ENCODE measurements at places on chromosomes 3 and 15. TPM values are rescaled to one million over a fixed set of nuclear protein-coding genes. Genes with fewer than 3 reads are reported as not detected.

GRCh38 chr3:191627064-191627463 lies 166.1 kb downstream of the PYDC2 start:
- DNase-seq, result no peak

- DNase-seq, result no peak
Observed at GRCh38 chr15:71549697-71550096, 260.7 kb upstream of the NR2E3 start.

The FBXO40 gene
- polyA plus RNA-seq, result not detected

DNA sequence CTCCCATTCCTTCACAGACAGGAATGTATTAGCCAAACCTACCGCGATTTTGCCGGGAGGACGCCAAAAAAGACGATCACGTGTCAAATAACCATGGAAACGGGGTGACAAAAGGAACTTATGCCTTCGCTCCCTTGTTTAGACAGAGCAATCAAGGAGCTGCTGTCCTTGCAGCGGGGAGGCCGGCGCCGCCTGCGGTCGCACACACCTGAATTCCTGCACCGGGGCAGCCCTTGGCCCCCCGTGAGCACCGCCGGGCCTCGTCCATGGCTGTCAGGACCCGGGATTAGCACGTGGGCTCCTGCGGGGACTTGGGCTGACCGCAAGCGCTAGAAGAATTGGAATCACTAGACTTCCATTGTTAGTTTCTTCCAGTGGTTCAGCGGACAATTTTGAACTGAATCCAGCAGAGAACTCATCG lies 193.1 kb downstream of the SHQ1 start:
- DNase-seq, result no peak

DNA sequence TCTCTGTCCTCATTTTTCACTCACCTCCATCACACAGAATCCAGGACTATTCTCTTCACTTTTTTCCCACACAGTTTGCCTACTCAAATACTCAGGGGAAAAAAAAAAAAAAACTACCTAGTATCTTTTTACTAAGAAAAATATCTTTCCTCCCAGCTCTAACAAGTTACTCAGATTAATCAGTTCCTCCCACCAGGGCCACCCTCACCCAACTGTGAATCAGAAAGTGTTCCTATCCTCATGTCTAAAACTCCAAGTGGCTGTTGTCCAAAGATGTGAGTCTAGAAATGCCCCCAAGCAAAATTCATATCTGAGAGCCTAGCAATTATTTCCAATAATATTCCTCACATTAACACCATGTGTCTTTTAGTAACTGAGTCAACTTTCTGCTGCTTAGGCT lies 268.0 kb downstream of the ERC2 start:
- no peak for DNase-seq

- DNase-seq, result no peak
Observed at GRCh38 chr3:159340877-159341500, 539.1 kb downstream of the MFSD1 start.

DNA sequence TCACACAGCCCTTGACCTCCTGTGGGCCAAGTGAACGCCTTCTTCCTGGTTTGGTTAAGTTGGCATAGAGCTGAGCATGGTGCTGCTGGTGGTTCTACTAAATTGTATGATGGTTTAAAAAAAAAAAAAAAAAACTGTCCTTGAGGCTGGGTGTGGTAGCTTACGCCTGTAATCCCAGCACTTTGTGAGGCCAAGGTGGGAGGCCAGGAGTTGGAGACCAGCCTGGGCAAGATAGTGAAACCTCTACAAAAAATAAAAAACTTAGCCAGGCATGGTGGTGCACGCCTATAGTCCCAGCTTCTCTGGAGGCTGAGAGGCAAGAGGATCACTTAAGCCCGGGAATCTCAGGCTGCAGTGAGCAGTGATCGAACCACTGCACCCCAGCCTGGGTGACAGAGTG lies 58.9 kb upstream of the FLNB start:
- DNase-seq, result no peak

DNA sequence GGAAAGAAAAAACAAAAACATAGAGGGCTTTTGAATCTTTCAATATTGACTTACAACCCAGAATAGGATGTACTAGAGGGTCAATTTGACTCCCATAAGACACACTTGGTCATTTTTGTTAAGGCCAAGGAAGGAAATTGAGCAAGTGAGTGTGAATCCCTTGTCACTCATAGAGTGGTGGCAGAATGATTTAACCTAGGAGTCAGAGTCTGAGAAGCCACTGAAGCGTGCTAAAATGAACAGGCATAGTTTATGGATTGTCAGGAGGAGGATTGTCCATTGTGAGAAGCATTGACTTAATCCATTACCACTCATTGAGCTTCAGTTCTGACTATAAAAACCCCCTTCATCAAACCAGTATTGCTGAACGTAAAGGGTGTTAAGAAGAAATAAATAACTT lies 8.2 kb upstream of the GCSAM start:
- DNase-seq, result no peak

The CHDH gene
- 7.3 TPM for polyA plus RNA-seq

GRCh38 chr3:158165141-158165655 lies 55.3 kb downstream of the RSRC1 start:
- DNase-seq, result no peak

The SLC24A5 gene
- polyA plus RNA-seq, result 0.93 TPM

The KY gene
- 1.5 TPM for polyA plus RNA-seq

DNA sequence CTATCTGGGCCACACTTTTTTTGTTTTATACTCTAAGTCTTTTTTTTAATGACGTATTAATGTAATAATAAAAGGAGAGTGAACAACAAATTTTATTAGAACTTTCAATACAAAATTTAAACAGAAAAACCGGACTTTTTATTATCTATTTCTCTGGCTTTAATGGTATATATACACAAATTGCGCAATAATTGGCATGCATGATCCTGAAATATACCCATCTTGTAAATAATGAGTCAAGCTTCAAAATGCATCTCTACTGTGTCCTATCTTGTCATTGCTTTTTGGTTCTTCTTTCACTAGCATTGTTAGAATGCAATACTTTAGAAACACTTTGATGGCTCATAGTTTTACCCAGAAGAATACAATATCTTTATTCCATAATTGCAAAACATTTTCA lies 963.6 kb downstream of the CADM2 start:
- DNase-seq, result no peak

DNA sequence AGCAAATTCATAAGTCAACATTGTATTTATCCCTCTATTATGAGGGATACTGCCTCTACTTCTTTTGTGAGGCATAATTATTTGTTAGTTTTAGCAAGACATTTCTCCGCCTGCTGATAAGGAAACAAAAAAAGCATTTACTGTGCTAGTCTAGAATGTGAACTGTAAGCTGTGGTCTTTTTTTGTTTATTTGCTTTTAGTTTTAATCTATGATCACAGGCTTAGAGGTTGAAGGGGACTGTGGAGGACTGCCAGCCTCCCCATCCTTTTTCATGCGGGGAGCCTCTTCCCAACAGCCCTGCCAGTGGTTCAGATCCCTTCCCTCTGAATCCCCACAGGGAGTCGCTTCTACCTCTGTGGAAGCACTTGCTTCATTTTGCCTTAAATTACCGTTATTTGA lies 331.0 kb upstream of the ROPN1 start:
- no peak for DNase-seq

DNA sequence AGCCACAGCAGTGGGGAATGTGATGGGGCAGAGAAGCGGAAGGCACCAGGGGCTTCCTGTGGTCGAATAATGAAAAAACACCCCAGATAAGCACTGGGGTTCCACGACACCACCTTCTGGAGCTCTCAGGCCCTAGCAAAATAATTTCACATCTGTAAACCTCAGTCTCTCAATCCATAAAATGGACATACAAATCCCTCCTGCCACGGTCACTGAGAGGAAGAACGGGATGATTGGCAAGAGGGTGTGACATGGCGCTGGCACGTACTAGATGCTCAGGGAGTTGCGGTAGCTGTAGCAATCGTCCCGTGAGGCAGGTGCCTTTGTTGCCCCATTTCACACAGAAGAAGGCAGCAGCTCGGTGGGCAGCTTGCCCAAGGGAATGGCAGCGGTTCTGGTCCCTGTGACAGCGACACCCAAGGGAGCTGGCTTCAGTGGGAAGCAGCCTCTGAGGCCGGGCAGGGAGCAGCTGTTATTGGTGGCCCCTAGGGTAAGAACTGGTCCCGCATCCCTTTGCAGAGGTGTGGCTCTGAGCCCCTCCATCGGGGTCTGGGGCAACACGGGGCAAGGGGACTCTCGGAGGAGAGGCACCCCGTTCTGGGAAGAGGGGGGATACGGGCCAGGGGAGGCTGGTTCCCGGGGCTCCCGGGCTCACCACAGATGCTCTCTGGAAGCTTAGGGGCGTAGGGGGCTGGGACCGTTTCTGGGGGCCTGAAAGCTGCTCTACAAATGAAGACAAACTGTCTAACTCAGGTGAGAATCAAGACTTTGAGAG lies 114.0 kb upstream of the ALDH1A3 start:
- DNase-seq, result no peak

GRCh38 chr15:66025015-66025452 lies 155.7 kb downstream of the RAB11A start:
- no peak for DNase-seq

The SEMA3G gene
- 34.9 TPM for polyA plus RNA-seq

The GOLGA8M gene
- polyA plus RNA-seq, result 2.4 TPM

- no peak for DNase-seq
Observed at GRCh38 chr3:61960976-61961375, 399.6 kb downstream of the PTPRG start.

GRCh38 chr3:44772099-44772442 lies 10.5 kb downstream of the KIF15 start:
- DNase-seq, result no peak

DNA sequence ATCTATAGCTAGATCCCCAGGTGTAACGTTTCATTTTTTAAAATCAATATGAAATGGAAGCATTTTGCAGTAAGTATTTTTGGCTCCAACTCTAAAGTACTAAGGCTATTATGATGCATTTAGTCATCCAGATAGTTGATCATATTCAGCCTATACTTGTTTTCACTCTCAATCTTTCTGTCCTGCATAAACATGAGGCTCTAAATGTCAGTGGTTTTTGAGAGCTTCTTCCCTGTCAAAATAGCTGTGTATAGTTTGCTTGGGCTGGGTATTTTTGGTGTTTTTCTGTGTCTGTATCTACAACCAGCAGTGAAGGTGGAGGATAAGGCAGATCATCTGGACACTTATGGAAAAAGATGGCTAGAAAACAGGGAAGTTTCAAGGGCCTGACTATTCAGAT lies 128.0 kb downstream of the LRRN1 start:
- no peak for DNase-seq

GRCh38 chr3:10116138-10116460 lies 624 bp downstream of the BRK1 start:
- DNase-seq, result no peak

The PRR23C gene
- not detected for polyA plus RNA-seq

The WDR93 gene
- 2.1 TPM for polyA plus RNA-seq

GRCh38 chr15:73852507-73852906 lies 20.9 kb upstream of the TBC1D21 start:
- DNase-seq, result no peak

GRCh38 chr15:53351373-53351772 lies 408.1 kb downstream of the WDR72 start:
- no peak for DNase-seq

- DNase-seq, result no peak
Observed at GRCh38 chr3:184748219-184749135, 36.6 kb upstream of the MAGEF1 start.

DNA sequence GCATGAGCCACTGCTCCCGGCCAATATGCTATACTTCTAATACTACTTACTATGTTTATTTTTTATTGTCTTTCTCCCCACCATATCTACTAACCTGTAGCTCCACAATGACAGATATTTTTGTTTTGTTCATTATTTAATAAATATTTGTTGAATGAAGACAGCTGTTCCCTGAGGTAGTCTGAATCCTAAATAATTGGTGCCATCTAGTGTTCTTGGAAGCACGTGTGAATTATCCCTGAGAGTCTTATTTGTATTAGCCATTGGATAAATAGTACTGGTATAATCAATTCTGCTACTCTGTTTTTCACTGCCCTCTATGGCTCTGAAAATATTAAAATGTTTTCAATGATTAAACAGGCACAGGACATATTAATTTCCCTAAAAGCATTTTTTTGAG lies 5.6 kb upstream of the APPL1 start:
- DNase-seq, result no peak

DNA sequence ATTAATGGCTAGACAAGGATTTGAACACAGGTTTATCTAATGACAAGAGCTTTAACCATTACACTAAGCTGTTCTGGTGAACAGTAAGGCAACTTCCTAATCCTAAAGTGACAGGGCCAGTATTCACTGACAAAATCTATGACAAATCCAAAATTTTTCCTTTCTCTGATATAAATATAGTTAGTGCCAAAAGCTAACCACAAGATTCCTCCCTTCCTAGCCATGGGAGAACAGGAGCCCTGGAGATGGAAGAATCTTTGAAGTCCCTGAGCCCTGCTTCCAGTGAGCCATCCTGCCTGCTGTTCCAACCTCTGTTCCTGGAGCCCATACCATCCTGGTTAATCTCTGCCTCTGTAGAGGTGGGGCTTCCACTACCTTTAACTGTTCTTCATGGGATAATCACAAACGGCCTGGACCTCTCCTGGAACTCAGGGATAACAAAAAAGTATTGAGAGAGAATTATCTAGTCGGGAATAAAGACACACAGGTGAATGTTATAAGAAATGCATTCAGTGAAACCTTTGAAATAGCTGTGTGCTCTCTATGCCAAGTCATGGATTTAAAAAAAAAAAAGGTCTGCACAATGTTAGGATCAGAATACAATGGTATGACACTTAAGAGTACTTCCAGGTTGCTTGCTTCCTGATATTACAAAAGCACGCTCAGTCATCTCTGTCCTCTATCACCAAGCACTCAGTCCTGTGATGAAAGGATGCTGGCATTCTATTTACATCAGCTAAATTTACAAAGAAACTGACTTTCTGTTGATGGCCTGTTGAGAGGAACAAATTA lies 235.8 kb downstream of the SUCLG2 start:
- DNase-seq, result no peak

The KNG1 gene
- 150 TPM for polyA plus RNA-seq

- DNase-seq, result no peak
Observed at GRCh38 chr3:181056136-181056732, 66.7 kb upstream of the DNAJC19 start.

DNA sequence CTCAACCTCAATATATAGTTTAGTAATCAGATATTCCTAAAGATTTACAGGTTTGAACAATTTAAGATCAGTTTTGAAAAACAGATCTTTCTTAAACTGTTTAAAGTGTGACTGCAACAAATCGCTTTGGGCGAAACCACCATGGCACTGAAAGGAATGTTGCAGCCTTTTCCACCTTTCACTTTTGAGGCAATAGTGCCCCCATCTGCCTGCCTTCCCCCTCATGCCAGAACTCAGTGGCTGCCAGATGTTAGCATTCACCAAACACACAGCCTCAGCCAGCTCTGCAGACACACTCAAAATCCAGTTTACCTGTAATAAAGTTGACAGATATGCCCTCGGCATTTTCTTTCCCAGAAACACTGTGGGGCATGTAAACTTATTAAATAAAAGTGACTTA lies 3.3 kb downstream of the LYSMD4 start:
- no peak for DNase-seq

The SLC22A13 gene
- 3.1 TPM for polyA plus RNA-seq

- no peak for DNase-seq
Observed at GRCh38 chr3:192892981-192893700, 24.5 kb downstream of the MB21D2 start.

The LSAMP gene
- polyA plus RNA-seq, result 16.7 TPM

DNA sequence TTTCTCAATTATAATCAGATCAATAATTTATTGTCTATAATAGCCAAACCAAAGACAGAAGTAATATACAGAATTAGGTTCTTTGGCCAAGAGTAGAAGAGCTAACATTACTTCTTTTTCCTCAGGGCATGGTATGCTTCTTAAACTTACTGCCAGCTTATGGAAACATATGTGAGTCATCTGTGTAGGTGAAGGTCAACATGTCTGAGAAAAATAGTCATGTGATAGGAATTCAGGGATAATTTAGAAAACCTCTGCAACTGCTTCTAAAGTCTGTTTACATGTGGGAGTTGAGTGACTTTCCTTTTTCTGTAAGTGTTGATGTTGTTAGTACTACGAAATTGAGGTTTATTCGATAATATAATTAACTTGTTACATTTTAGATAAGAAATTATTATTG lies 19.2 kb upstream of the MAP6D1 start:
- no peak for DNase-seq
